ENCODE measurements at places on chromosomes 1 and 21. TPM values are rescaled to one million over a fixed set of nuclear protein-coding genes. Genes with fewer than 3 reads are reported as not detected.
A peak's percentile ranks its signal among the peaks of the same experiment; 100 is the strongest.

DNA sequence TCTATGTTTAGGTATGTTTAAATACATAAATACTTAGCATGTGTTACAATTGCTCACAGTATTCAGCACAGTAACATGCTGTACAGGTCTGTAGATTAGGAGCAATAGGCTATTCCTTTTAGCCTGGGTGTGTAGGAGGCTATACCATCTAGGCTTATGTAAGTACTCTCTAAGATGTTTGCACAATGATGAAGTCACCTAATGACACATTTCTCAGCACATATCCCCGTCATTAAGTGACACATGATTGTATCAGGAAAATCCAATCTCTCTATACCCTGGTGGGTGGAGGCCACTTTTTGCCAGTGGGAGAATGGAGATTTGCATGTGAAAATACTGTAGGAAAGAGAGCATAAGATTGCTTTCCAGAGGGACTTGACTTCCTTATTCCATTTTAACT lies 5.5 kb upstream of the TEDDM1 start:
- DNase-seq = no peak

DNA sequence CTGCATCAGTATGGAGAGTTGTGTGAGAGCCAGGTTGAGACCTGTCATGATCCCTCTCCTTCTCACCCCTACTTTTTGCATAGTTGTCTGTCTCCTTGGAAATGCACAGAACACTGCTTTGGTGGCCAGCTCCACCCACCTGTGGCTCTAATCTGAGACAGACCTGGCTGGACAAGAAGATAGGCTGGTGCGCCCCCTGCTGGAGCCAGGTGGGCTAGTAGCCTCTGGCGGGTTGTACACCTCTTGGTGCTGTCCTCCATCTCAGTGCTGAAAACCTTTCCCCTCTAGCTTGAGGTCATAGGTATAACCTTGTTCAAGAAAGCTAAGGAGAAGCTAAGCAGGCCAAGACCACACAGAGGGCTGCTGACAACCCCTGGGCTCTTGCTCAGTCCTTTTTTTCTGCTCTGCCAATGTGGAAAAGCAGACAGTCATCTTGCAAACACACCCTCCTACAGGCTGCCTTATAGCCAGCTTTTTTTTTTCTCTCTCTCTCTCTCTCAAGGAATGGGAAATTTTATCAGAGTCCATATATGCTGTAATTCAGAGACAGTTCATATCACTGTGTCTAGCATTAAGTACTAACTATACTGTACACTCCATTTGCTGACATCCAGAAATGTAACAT lies 58.8 kb upstream of the SPATA6 start:
- peak; percentile 56 for DNase-seq

- DNase-seq = peak; percentile 56
Observed at GRCh38 chr1:54297596-54298283, 97.8 kb downstream of the MRPL37 start.

GRCh38 chr1:196877964-196878363 lies 9.9 kb upstream of the CFHR4 start:
- no peak for DNase-seq

DNA sequence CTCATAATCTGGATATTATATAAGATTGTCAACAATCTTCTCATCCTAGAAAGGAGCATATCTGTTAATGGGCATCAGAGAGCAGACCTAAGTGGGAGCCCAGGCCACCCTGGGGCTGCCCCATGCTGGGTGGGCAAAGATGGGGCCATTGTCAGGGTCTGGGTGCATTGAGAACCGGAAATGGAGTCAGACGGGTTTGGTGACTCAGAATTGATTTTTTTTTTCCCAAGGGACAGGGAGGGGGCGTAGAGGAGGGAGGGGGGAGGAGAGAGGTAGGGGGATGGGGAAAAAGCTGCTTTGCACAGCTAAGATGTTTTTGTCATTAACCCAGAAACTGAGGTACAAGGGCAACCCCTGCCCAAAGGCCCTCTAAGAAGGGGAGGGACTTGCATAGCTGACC lies 1.3 kb downstream of the ATXN7L2 start:
- DNase-seq = no peak

CCDC181 gene
- total RNA-seq = not detected

C21orf91 gene
- total RNA-seq = 8.9 TPM

Measured in lung microvascular endothelial cell (primary cell).